ENCODE measurements at places on chromosomes 13 and 19.

DNA sequence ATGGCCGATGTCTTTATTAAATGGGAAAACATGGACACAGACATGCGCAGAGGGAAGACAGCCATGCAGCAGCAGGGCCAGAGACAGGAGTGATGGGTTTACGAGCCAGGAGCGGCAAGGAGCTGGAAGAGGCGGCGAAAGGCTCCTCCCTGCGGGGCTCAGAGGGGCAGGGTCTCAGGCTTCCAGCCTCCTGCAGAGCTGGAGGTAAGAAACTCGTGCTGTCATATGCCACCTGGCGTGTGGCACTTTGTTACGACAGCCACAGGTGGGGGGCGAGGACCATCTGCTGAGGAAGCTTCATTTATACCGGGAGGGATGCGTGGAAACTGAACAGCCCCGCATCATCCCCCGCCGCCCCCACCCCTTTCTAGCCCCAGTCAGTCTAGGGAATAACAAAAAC is 52.0 kb upstream of the SPACA7 start:
- DNase-seq, result no peak

DNA sequence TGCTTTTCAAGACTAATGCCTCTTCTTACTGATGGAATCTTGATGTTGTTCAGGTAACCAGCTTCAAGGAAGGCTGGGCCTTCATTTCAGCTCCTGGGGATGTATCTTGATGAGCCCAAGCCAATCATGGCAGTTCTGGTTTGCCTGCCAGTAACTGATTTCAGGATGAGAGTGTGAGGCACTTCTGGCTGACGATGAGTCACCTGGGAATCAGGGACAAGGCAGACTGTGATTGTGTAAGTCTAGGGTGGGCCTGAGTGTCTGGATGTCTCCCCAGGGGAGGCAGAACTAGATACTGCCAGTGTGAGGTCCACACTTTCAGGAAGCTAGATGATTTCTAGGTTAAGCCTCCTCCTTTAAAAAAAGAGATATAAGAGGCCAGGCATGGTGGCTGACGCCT is 77.3 kb upstream of the KL start:
- no peak for DNase-seq

GRCh38 chr13:65722506-65722905 is 1507.6 kb downstream of the PCDH9 start:
- no peak for DNase-seq

- peak; percentile 22 for DNase-seq
Measured at GRCh38 chr13:110560601-110561343, 750 bp downstream of the RAB20 start.

DNA sequence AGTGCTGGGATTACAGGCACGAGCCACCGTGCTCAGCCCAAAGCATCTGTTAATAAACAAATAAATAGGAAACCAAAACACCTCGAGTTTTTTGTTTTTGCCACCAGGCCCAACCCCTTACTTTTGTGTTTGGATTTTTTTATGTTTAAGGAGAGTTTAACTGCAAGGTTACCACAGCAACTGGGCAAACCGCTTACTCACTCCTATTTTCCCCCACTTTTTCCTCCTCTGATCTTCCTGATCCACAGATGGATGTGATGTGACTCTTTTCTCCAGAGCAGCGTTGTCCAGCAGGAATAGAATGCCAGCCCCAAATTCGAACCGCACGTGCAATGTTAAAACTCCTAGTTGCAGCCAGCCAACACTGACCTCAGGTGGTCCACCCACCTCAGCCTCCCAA is 2.1 kb upstream of the PNMA8B start:
- DNase-seq, result no peak

DNA sequence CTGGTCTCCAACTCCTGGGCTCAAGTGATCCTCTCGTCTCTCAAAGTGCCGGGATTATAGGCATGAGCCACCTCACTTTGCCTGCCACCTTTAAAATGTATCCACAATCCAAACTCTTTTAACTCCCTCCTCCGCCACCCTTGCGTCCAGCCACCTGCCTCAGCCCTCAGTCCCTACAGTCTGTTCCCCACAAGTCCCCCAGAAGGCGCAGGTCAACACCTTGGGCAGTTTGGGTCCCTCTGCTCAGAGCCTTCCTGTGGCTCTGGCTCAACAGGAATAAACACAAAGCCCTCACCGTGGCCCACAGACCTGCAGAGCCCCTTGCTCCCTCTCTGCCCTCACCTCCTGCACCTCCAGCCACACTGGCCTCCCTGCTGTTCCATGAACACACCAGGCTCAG is 7.5 kb upstream of the EMC10 start:
- no peak for DNase-seq

DNA sequence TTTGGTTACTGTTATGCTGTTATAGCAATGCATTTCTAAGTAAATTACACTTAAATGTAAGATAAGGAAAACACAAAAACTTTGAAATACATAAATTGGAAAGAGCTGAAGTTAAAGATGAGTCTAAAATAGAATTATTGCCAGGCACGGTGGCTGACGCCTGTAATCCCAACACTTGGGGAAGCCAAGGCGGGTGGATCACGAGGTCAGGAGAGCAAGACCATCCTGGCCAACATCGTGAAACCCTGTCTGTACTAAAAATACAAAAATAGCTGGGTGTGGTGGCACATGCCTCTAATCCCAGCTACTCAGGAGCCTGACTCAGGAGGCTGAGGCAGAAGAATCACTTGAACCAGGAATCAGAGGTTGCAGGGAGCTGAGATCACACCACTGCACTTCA is 905.4 kb upstream of the GPC6 start:
- no peak for DNase-seq

DNA sequence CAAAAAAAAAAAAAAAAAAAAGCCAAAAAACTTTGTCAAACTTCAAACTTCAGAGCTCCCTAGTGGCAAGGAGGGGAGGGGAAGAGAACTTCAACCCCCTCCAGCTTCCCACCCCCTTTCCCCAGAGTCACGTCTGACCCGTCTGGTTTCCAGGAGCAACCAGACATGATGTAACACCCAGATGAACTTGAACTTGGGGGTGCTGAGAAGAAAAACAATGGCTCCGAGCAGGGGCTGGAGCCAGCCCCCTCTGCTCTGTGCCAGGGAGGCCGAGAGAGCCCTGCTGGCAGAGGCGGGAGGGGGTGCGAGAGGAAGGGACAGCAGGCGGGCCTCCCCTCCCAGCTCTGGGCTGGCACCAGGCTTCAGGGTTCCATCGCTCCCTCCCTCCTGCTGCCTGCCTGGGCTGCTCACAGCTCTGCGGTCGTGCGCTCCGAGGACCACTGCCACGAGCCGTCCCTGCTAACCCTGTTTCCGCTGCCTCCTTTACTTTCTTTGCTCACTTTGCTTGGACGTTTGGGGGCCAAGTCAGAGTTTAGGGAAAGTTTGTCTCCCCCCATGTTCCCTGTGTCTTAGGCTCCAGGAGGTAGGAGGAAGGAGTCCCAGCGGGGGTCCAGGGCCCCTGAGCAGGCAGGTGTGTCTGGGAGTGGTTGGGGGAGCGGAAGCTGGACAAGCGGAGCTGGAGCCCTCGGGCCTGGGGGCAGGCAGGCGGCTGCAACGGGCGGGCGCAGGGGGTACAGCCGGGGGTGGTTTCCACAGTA is 11.1 kb downstream of the LYL1 start:
- no peak for DNase-seq

GRCh38 chr13:37401721-37402120 is 196.8 kb downstream of the POSTN start:
- DNase-seq, result no peak

DNA sequence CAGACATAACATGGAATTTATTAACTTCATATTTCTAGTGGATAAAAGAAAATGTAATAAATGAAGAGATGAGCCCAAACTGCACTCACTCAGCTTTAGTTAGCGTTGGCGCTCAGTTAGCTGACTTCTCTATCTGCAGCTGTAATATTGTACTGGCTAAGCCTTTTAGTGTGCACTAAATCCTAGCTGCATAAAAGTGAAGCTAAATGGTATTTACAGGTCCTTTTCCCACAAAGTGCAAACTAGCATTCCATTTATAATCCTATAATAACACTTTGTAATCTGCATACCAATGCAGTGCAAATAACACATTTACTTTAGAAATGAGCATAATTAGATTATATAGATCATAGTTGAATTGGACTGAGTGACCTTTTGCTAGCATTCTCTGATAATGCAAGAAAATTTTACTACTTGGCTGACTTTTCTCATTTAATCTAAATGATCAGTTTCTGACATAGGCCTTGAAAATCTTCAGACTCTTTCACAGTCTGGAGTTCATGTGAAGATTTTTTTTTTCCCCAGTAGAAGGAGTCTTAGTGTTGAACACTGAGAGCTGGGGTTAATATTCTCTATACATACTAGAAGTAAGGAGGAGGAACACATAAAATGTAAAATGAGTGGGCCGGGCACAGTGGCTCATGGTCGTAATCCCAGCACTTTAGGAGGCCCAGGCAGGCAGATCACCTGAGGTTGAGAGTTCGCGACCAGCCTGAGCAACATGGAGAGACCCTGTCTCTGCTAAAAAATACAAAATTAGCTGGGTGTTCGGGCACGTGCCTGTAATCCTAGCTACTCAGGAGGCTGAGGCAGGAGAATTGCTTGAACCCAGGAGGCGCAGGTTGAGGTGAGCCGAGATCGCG is 1426.4 kb downstream of the PCDH9 start:
- DNase-seq, result no peak
